Endothelial cell of umbilical vein (primary cell): ENCODE measurements at places on chromosomes 12 and 14. TPM values are rescaled to one million over a fixed set of nuclear protein-coding genes. Genes with fewer than 3 reads are reported as not detected.

DNA sequence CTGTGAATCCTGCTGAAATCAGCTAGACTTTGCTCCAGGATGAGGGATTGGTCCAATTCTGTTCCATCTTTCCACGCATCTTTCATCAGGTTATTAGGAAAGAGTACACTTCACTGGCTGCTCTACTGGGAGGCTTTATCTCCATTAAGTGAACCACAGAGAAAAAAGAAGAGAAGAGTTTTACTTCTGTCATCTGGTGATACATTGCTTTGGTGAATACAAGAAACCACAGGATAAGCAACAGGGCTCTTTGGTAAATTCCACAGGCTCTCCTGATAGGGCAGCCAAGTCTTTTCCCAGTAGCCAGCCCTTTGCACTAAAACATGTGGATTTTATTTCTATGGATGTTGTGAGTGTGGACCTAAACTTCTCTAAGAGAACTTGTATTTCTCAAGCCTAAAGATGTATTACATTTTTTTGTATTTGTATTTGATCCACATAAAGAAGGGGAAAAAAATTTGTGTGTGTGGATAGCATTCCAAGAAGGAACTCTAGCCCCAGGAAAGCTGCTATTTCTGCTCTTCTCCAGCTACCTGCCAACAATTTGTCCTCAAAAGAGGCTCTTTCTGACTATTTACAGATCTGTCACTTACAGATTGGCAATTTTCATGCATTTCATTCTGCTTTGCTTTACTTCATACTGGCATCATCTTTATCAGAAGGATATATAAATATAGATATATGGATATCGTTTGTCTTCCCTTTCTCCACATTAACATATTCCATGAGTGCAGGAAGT, 1117.6 kb upstream of the TMEM132C start:
- no peaks in the 10 kb centered on the region for H3K27me3 ChIP-seq
- H3K4me1 ChIP-seq: no peaks in the 10 kb centered on the region
- H3K36me3 ChIP-seq: no peaks in the 10 kb centered on the region

- H3K4me1 ChIP-seq: no peaks in the 10 kb centered on the region
- H3K4me3 ChIP-seq: no peak overlapping the region
- H3K36me3 ChIP-seq: no peaks in the 10 kb centered on the region
- no peak for DNase-seq
Measured at GRCh38 chr12:22321638-22322037, 12.9 kb downstream of the ST8SIA1 start.

GRCh38 chr14:89402363-89402762, 14.7 kb downstream of the FOXN3 start:
- no peaks in the 10 kb centered on the region for H3K36me3 ChIP-seq
- H3K27ac ChIP-seq: no peak overlapping the region
- no peaks in the 10 kb centered on the region for H3K27me3 ChIP-seq

Gene CTSG
- total RNA-seq: not detected in 2 replicates

DNA sequence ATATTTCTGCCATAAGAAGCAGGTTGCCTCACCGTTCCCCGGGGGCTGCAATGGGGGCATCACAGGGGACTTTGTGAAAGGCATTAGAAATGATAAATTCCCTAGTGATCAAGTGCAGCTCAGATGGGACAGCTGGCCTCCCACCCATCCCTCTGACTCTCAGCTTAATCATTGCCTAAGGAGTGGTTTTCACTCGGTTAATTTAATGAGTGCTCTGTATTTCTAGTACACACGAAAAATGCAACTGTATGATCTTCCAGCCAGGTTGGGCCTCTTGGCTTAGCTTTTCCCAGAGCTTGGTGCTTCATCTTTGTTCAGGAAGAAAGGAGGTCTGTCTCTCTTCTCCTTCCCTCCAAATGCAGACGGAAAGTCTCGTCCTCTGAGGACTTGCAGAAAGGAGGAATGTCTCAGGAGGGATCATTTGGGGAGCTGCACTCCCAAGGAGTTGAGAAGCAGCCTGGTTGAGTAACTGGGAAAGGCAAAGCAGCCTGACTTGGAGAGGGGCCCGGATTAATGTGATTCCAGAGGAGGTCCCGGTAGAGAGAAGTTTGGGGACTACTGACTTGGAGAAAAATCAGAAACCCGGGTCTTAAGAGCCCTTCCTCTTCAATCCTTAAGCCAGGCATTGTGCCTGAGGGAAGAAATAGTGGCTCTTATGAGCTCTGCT, 7.2 kb downstream of the CD9 start:
- H3K4me1 ChIP-seq: peaks cover 43% of the 10 kb centered on the region
- no peak overlapping the region for H3K4me3 ChIP-seq
- H3K27ac ChIP-seq: no peak overlapping the region
- no peak for DNase-seq

Gene KRT78
- not detected in 2 replicates for total RNA-seq

Gene SPX
- not detected in 2 replicates for total RNA-seq

- no peak for DNase-seq
- no peaks in the 10 kb centered on the region for H3K36me3 ChIP-seq
- no peaks in the 10 kb centered on the region for H3K27me3 ChIP-seq
- no peak overlapping the region for H3K27ac ChIP-seq
- H3K4me3 ChIP-seq: no peak overlapping the region
- H3K4me1 ChIP-seq: peaks cover 60% of the 10 kb centered on the region
Measured at GRCh38 chr12:42477941-42478340, 111.6 kb downstream of the PRICKLE1 start.

DNA sequence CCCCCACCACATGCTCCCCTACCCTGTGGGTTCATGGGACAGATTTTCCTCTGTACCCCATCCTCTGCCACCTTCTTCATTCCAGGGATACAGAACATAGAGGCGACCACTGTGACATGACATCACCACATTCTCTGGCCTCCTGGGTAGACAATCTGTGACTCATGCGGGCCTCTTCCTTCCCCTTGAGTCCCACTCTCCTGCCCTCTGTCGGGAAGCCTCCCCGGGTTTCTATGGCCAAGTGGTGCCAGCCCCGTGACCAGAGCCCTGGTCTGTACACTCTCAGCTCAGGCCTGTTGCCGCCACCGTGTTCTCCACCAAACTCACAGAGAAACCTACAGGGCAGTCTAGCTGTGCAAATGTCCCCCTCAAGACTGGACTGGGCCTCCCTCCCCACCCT, 8.0 kb downstream of the CLMN start:
- no peaks in the 10 kb centered on the region for H3K36me3 ChIP-seq
- no peaks in the 10 kb centered on the region for H3K27me3 ChIP-seq
- H3K4me1 ChIP-seq: peaks cover 14% of the 10 kb centered on the region
- peak; percentile 36 for DNase-seq
- peak overlapping the region; percentile 73 for H3K27ac ChIP-seq
- no peak overlapping the region for H3K4me3 ChIP-seq

- H3K4me1 ChIP-seq: no peaks in the 10 kb centered on the region
- no peaks in the 10 kb centered on the region for H3K36me3 ChIP-seq
- H3K27me3 ChIP-seq: no peaks in the 10 kb centered on the region
- no peak overlapping the region for H3K27ac ChIP-seq
- DNase-seq: peak; percentile 0
Measured at GRCh38 chr12:131643631-131644452, 67.0 kb upstream of the SFSWAP start.

- no peaks in the 10 kb centered on the region for H3K27me3 ChIP-seq
- no peak overlapping the region for H3K4me3 ChIP-seq
Measured at GRCh38 chr14:104708606-104709268, 15.3 kb upstream of the ADSS1 start.

GRCh38 chr12:84648425-84648824, 264.2 kb downstream of the SLC6A15 start:
- no peaks in the 10 kb centered on the region for H3K4me1 ChIP-seq
- H3K36me3 ChIP-seq: no peaks in the 10 kb centered on the region
- H3K4me3 ChIP-seq: no peak overlapping the region
- no peak overlapping the region for H3K27ac ChIP-seq
- no peaks in the 10 kb centered on the region for H3K27me3 ChIP-seq

DNA sequence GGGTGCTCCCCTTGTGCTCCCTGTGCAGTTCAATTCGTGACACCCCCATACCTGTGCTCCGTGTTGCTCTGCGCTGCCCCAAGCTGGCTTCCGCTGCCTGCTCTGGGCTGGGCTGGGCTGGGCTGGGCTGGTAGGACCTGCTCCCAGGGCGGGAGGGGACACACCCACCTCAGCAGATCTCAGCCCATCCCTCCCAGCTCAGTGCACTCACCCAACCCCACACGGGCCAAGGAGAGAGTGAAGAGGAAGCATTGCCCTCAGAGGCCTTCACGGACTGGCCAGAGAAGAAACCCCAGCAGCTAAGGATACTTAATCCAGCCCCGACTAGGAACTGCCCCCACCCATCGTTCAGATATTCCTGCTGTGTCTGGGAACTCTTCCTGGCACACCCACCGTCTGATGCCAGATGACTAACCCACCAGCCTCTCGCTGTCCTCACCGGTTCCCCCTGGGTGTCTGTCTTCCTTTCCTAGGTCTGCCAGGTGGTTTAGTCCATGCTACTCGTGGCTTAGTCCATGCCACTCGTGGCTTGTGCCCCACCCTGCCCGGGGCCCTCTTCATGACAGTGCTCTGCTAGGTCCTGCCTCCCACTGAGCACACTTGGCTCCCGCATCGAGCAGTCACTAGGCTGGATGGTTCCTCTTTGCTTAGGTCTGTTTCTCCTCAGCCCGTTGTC, at the start of gene LPAR5:
TSS of gene LPAR5 (minus strand) at position 104 of the 676 bp plus-strand sequence. CDS start 14,711 bp downstream, outside the sequence.
- peaks cover under 1% of the 10 kb centered on the region for H3K27me3 ChIP-seq
- no peak within 1 kb of the TSS for H3K4me3 ChIP-seq
- peaks cover 13% of the 10 kb centered on the region for H3K4me1 ChIP-seq
- H3K36me3 ChIP-seq: no peaks in the 10 kb centered on the region
- no peak within 1 kb of the TSS for H3K27ac ChIP-seq

- no peak overlapping the region for H3K4me3 ChIP-seq
- DNase-seq: no peak
- no peak overlapping the region for H3K27ac ChIP-seq
Measured at GRCh38 chr14:53525608-53526007, 372.5 kb upstream of the DDHD1 start.

DNA sequence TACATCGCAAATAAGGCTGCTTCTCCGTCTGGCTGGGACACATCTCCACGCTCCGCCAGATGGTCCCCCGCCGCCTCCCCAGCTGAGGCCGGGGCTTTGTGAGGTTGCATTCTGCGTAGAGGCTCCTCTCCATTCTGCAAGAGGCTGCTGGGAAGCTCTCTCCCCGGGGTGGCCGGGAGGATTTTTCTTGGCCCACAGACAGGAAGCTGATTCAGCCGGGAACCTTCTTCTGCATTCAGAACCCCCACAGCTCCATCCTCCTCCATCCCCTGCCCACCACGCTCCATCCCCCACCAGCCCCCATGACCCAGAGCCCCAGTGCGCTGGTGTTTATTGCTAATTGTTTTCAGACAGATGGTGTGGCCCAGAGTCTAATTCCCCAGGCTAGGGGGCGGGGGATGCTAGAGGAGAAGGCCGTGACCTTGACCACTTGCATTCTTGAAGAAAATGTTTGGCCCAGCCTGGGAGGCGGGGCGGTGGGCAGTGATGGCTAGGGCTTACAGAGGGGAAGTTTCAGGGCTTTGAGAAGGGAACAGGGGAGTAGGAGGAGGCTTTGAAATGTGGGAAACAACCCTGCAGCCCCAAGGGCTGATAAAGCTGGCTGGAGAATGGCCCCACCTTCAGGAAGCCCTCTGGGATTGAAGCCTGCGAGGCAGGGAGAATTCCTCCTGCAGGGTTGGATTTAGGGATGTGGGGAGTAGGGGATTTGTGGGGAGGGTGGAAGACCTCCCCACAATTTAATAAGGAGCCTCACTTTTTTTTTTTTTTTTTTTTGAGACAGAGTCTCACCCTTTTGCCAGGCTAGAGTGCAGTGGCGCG, 88.5 kb upstream of the NCOR2 start:
- peak overlapping the region; percentile 91 for H3K27ac ChIP-seq
- peaks cover 51% of the 10 kb centered on the region for H3K4me1 ChIP-seq
- no peak overlapping the region for H3K4me3 ChIP-seq
- no peaks in the 10 kb centered on the region for H3K27me3 ChIP-seq
- H3K36me3 ChIP-seq: no peaks in the 10 kb centered on the region
- DNase-seq: peak; percentile 87

Gene DCN
- 0.42 TPM in 1 of 2 replicates, not detected in the other for total RNA-seq

GRCh38 chr14:22882529-22883172, 371 bp upstream of the REM2 start:
- no peak overlapping the region for H3K4me3 ChIP-seq
- peak; percentile 19 for DNase-seq
- H3K27ac ChIP-seq: no peak overlapping the region
- no peaks in the 10 kb centered on the region for H3K4me1 ChIP-seq
- no peaks in the 10 kb centered on the region for H3K27me3 ChIP-seq
- no peaks in the 10 kb centered on the region for H3K36me3 ChIP-seq

DNA sequence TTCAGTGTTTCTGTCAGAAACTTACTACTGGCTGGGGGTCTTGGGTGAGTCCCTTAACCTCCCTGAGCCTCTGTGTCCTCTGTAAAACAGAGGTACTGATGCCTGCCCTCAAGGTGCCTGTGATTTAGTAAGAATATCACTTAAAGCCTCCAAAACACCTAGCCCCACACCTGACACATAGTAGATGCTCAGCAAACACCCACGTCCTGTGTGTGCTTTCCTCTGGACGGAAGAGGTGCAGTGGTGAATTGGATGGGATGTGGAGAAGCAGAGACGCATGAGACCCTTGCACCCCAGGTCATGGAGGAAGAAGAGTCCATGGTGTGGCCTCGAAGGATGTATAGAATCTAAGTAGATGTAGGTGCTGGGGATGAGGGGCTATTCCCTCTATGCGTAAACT, 110.6 kb downstream of the LGMN start:
- H3K4me1 ChIP-seq: no peaks in the 10 kb centered on the region
- H3K36me3 ChIP-seq: peaks cover 4% of the 10 kb centered on the region
- no peak for DNase-seq
- H3K4me3 ChIP-seq: no peak overlapping the region
- no peak overlapping the region for H3K27ac ChIP-seq
- no peaks in the 10 kb centered on the region for H3K27me3 ChIP-seq

- peak; percentile 56 for DNase-seq
- H3K27ac ChIP-seq: peak overlapping the region; percentile 74
- H3K27me3 ChIP-seq: no peaks in the 10 kb centered on the region
- H3K4me3 ChIP-seq: peak overlapping the region; percentile 91
- peaks cover 8% of the 10 kb centered on the region for H3K36me3 ChIP-seq
- peaks cover 16% of the 10 kb centered on the region for H3K4me1 ChIP-seq
Measured at GRCh38 chr14:63542231-63542999, 762 bp downstream of the PPP2R5E start.

DNA sequence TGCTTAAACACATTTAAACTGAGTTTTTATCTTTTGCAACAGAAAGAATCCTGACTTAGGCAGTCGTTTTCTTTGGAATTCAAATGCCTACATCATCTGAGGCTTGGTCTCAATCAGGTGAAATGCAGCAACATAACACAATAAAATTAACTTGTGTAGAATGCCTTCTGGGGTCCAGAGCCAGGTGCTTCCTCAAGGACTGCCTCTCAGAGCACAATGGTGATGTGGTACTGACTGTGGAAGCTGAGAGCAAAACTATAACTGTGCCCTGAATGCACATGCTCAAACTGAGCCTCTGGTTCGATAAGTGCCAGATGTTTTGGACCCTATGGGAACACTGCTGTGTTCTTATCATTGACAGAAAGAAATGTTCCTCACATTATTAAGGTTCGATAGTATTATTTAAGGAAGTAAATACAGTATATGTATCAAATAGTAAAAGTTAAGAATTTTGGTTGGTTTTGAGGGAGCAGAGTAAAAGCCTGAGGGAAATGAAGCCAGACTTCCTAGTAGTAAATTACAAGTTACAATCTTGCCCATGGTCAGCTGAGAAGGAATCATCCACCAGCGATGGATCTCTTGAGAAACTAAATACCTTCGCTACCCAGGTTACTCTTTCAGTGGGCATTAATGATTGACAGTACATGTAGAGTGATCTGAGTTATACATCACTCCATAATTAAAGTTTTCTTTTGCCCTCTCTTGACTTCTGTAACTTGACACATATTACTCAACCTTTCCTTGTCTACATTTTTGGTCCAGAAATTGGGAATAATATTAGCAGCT, 122.9 kb upstream of the ATP2B1 start:
- no peaks in the 10 kb centered on the region for H3K36me3 ChIP-seq
- no peak overlapping the region for H3K4me3 ChIP-seq
- DNase-seq: peak; percentile 26
- no peaks in the 10 kb centered on the region for H3K4me1 ChIP-seq
- no peaks in the 10 kb centered on the region for H3K27me3 ChIP-seq
- H3K27ac ChIP-seq: no peak overlapping the region
